ENCODE measurements at places on chromosomes 5 and 9.
A peak's percentile ranks its signal among the peaks of the same experiment; 100 is the strongest.

DNA sequence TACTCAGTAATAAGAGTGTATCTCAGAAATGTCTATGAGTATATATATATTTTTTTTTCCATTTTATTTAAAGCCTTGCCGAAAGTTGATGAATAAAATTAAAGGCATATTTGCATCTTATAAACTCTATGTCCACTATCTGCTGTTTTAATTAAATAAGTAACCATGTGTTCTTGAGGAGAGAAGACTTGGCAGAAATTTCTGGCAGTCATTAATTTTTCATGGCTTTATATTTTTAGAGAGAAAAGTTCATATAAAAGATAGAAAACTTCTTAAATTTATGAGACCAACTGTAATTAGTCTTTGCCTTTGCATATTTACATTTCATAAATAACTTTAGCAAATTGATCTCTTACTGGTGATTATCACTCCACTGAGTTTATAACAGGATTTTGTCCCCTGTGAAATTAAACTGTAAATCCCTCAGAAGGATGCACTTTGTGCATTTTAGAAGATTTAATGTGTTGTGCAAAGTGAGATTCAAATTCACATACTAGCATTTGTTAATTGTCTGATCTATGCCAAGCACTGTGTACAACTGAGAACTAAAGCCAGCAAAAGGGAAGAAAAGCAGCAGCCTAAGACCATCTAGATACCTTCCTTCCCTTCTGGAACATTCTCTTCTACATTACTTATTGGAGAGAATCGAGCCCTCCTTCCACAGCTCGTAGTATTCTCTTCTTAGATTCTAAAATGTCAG lies 108.7 kb downstream of the SNCAIP start:
- no peak for DNase-seq

GRCh38 chr5:73911761-73912393 lies 285.9 kb downstream of the ARHGEF28 start:
- DNase-seq: no peak

DNA sequence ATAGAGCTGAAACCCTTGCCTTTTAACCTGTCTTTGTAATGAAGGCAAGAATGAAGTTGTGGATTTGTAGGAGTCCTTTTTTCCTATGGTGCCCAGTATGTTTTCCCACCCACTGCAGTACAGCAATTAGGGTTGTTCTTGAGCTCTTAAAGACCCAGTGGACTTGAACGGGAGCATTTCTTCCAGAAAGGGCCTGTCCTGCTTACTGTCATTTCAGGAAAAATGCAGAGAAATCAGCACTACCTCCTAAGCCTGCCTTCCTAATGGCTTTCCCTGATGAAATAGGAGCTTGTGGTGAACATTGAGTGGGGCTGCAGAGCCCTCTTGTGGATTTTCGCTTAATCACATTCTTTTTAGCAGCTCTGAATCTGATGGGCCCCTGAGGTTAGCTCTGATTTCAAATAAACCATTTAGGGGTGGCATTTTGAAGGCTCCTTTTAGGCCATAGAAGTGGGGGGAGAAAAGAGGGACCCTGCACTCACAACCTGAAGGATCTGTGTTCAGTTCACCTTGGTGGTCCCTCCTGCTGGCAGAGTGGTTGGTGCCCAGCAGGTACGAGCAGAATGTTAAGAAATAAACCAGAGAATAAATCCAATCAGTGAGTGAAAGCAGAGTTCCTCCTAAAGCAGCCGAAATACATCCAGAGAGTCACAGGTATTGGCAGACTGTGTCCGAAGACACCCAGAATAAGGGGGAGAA lies 188.0 kb upstream of the KLF9 start:
- peak; percentile 84 for DNase-seq

- no peak for DNase-seq
These were observed 30.4 kb downstream of the AHRR start for GRCh38 chr5:351921-352245.

GRCh38 chr9:9919174-9919775 lies 693.5 kb downstream of the PTPRD start:
- DNase-seq: no peak

DNA sequence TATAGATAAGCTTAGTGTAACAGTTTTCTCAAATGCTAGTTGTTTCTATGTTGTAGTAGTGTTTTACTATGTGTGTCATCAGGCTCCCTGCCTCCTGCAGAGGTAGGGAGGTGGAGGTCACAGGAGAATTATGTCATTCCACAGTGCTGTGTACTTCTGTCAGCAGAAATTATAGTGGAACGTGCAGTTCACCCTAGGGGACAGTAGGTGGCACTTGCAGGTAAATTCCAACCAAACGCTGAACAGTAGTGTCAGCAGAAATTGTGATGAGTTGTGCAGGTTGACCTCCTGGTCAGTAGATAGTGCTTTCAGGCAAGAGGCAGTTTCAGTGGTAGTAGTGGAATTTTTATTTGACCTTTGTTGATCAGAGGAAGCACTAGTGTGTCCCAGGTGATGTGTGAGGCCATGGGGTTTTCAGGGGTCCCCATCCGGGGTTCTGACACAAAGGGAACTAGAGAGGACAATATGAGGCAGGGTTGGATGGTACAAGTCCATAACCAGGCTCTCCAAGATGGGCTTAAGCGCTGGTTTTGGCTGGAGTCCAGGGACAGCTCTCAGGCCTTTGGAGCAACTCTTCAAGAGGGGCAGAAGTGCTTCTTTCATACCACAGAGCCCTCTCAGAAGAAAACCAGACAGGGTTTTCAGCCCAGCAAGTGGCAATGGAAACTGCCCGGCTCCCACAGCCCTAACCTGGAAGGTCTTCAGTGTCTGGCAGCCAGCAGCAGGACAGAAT lies 402.9 kb downstream of the CYLC2 start:
- DNase-seq: peak; percentile 60

DNA sequence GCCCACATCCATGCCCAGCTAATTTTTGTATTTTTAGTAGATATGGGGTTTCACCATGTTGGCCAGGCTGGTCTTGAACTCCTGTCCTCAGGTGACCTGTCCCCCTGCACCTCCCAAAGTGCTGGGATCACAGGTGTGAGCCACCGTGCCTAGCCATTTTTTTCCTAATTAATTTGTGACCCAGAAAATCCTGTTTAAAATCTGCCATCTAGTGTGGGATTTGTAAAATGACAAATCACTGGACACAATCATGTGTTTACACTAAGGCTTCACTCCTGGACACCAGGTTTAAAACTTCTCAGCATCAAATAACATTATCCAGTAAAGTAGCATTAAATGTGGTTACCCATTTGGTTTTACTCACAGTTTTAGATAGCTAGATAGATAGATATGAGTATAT lies 18.6 kb upstream of the KDM4C start:
- peak; percentile 52 for DNase-seq

DNA sequence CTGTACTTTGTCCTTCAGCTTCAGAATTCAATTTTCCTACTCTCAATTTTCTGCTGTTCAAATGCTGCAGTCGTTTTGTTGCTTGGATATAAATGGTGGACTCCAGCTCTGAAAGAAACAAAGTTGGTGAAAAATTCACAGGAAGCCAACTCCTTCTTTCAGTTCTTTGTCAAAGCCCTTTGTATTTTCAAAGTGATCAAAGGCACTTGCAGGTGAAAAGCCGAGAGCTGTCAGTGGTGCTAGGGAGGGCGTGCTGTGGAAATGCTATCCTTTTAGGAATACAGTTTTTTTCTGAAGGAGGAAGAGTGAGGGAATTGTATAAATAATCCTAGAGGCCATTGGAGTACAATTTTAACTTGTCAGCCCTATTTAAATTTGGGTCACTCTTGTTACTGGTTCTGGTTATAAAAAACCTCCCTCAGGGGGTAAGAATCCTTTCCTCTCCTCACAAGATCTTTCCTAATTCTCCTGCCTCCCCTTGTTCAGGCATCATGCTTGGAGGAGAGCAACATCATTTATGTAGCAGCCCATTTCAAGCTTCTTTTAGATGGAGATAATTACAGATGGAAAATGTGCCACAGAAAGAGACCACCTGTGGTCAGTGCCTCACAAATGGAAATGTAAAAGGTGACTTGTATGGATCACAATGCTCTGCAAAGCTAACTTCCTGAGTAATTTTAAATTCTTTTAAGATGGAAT lies 62.5 kb upstream of the GHR start:
- no peak for DNase-seq

DNA sequence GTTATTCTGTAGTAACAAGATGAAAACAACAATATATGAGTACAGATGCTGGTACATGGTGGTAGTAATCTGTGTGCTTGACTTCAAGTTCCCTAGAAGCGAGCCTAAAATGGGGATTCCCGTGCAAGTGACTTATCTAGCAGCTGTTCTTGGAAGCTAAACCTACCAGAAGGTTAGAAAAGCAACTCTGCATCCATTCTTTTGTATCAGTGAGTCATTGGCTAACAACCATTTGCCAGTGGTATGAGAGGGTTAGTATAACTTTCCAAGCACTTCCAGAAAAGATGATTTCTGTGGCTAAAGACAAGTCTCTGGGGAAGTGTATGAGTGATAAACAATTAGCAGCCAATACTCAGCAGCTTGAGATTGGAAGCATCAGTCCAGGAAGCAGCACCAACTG lies 787.7 kb upstream of the CDH6 start:
- DNase-seq: no peak

- no peak for DNase-seq
These were observed 55.4 kb upstream of the MIER3 start for GRCh38 chr5:57007344-57007743.

DNA sequence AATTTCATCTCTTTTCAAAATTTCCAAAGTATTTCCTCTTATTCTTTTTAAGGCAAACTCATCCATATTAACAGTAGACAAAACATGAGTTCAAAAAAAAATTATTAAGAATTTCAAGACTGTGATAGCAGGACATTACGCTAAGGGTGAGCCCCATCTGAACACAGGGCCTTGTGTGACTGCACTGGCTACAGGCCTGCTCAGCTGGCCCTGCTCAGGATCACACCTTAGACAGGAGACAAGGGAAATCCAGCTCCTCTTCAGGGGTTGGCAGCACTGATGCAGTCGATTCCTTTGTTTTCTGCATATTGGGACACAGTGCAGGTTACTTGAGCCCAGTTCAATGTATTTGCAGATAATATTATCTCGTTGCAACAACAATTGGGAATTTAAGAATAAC lies 444.7 kb downstream of the PLK2 start:
- DNase-seq: no peak

- DNase-seq: no peak
These were observed 12.1 kb downstream of the NR4A3 start for GRCh38 chr9:99833735-99834134.

GRCh38 chr5:158063052-158063451 lies 204.1 kb upstream of the CLINT1 start:
- DNase-seq: no peak

DNA sequence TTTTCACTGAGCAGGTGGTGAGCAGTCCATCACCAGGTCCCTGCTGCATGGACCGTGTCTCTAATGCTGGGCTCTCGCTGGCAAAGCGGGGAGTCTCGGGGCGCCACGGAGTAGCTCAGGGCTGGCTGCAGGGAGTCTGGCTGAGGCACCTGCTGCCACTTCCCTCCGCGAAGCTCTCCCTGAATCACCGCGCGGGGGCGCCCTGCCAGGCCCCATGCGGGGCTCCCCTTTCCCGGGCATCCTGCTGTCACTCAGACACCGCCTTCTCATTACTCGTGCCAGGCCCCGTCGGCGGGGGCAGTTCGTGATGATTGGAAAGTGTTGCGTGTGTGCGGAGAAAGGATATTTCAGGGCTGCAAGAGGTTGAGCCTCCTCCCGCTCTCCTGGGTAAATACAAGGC lies 335.8 kb downstream of the IRX2 start:
- DNase-seq: no peak

DNA sequence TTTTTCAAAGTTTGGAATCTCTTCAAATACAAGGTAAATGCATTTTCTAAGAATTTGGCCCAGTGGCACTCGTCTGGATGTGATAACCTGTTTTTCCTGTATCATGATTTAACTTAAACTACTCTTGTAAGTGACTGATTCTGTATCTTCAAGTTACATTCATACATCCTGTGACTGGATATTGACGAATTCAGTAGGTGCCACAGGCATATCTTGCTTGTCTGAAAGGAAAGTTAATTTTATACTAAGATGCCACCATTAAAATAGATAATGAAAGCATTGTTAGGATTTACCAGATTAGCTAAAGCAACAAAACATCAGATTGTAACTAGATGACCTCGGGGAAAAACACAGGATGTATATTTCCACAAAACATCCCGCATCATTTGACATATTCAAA lies 175.3 kb upstream of the ZNF608 start:
- DNase-seq: no peak

GRCh38 chr5:173883347-173883924 lies 4.7 kb upstream of the CPEB4 start:
- no peak for DNase-seq

- DNase-seq: no peak
These were observed at the start of gene OMD for GRCh38 chr9:92424340-92424739. TSS of gene OMD (minus strand) at chr9:92424471. CDS start at chr9:92417558, 6,913 bp downstream.

- peak; percentile 70 for DNase-seq
These were observed 24.9 kb downstream of the MELK start for GRCh38 chr9:36597412-36598178.

DNA sequence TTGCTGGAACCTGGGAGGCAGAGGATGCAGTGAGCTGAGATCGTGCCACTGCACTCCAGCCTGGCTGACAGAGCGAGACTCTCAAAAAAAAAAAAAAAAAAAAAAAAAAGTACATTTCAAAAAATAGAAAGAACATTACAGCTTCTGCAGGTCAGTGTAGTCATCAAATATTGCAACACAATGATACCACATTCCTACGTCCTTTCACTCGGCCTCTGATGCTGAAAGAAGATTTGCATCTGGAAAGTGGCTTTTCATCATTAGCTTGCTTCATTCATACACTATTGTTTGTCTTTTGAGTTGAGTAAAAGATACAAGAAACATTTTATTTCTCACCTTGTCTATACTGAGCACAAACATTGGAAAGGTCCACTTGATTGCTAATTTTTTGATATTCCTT lies 59.6 kb upstream of the CPLANE1 start:
- DNase-seq: peak; percentile 30

DNA sequence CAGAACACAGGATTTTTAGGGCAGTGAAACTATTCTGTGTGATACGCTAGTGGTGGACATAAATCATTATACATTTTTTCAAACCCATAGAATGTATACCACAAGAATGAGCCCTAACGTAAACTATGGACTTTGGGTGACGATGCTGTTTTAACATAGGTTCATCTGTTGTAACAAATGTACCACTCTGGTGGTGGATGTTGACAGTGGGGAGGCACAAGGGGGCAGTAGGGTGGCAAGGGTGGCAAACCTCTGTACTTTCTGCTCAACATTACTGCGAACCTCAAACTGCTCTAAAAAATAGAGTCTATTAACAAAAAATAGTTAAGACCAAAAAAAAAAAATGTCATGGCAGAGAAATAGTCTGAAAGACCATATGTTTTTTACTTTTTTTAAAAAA lies 9.1 kb upstream of the MVB12B start:
- peak; percentile 56 for DNase-seq

DNA sequence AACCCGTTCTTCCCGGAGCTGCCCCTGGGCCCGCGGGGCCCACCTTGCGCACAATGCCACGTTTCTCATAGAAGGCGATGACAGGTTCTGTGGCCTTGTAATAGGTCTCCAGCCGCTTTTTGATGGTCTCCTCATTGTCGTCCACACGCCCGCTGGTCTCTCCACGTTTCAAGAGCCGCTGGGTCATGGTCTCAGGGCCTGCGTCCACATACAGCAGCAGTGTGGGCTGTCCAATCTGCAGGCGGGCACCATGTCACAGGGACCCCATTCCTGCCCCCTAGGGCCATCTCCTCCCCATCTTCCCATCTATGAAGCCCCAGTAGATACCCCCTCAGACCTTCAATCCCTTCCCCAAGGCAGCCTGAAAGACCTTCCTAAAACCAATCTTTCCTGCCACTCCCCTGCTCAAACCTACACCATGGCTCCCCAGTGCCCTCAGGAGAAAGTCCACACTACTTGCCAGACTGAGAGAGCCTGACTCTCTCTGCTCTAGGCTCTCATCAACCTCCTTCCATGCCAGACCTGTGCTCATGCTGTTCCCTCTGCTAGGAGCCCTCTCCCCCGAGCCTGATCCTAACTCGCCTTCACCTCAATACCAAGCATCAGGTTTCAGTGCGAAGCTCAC lies 9.1 kb downstream of the AK1 start:
- no peak for DNase-seq

Measured in hematopoietic multipotent progenitor cell treated with erythropoietin and hydrocortisone succinate and interleukin-3 and kit ligand, for 6 days (in vitro differentiated cells).